ENCODE measurements at places on chromosomes 7 and 10.

- no peak for DNase-seq
These were observed 985 bp upstream of the CYTH3 start for GRCh38 chr7:6273380-6273837.

DNA sequence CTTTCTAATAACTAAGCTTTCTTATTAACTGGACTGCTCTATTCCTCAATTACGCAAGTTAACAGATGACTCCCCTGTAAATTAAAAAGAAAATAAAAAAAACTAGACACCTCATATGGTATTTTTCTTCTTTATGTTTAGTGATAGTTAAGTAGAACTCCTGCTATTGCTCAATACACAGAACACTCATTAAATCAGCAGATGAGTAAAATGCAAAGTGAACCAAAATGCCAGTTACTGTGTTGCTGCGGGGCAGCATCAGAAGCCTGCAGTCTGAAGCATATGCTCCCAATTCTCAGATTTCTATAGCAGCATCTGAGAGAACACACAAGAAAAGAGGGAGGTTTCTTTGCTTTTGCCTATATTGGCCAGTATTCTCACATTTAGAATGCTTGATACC, 28.4 kb downstream of the CDK6 start:
- no peak for DNase-seq

DNA sequence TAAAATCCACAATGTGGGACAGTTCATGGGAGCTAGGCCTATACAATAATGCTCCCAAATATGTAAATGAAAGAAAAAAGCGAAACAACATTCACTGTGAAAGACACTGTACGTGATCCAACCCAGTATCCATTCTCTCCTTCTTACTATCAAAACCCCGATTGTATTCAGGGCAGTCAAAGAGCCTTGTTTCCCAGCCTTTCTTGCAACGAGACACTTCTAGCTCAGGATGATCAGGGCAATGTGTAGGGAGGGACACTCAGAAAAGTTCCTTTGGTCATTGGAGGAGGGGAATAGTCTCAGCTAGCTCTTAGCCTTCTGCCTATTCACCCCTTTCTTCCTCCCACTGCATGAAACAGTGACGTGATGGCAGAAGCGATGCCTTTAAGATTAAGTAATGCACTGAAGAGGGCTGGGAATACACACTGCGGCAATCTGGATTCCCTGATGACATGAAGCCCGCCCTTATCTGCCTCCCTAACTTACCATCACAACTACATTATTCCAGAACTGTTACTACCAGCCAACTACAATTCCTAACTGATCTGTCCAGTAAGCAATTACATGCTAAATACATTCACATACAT, 27.3 kb downstream of the UBE2H start:
- DNase-seq, result no peak

DNA sequence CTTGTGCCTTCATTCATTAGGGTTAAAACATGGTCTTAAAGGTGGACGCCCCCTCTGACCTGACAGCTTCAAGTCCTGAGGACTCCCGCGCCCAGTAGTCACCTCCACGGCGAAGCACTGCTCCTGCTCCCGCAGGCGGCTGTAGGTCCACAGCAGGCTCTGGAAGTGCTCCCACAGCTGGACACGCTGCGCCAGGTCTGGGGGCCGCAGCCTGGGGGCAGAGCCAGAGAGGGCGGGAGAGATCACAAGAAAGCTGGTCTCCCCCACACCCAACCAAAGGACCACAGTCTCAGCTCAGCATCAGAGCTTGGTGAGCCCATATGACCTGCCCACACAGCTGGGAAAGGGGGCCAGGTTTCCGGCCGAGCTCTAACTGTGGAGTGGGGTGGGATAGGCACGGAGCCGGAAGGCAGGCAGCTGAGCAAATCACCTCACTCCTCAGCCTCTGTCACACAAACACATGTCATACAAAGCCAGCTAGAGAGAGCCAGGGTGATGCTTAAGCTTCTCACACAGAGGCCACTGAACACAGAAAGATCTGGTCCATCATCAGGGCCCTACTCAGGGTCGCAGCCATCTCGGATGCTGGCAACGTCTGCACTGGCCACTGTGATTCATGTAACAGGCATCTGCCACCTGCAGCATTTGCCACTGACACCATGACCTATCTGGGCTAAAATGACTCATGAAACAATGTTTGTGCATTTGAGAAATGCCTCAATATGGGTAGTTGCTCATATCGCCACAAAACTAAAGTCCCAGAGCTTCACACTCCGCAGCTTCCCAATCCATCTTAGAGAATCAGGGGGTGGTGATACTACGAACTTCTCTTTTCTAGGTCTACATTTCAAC, 12.6 kb downstream of the HPS1 start:
- DNase-seq, result no peak

DNA sequence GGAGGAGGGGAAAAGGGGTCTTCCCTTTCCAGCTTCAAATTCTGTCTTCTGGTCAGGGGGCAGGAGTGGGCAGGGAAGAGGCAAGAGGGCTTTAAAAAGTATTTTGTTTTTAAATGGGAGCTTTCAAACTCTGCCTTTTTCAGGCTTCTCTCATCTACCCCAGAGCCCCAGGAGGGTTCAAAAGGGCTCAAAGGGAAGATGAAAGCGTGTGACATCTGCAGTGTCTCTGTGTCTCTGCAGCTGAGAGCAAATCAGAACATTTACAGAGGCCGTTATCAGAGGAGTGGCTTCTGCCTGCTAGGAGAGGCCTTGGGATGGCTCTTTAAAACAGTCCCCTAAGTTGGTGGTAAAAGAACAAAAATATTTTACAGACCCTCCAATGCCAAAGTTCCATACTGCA, 30.3 kb downstream of the TRIM8 start:
- peak; percentile 54 for DNase-seq
